K562 (cell line): ENCODE measurements at places on chromosomes 3 and 15. TPM values are rescaled to one million over a fixed set of nuclear protein-coding genes. Genes with fewer than 3 reads are reported as not detected.

DNA sequence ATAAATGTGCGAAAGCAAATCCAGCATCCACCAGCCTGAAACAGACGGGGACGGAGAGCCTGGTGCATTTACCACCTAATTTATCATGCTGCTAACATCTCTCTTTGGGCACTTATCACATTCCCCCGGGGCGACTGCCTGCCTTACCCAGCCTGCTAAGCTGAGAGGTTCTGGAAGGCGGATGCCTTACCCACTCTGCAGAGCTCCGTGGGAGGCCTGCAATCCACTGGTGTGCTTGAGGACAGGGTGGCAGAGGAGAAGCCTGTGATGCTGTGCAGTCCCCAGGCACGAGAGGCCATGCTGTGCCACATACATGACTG lies 25.5 kb downstream of the MGLL start:
- H3K27me3 ChIP-seq = no peaks in the 10 kb centered on the region; the same call in 1 of the 3 replicates
- no peaks in the 10 kb centered on the region for H3K36me3 ChIP-seq
- no peak overlapping the region for H3K27ac ChIP-seq
- H3K4me1 ChIP-seq = no peaks in the 10 kb centered on the region; the same call in 1 of the 2 replicates
- no peak overlapping the region for H3K4me3 ChIP-seq
- DNase-seq = no peak

GRCh38 chr15:40985541-40986330 lies 32.5 kb downstream of the CHAC1 start:
- H3K4me3 ChIP-seq = no peak overlapping the region
- no peak overlapping the region for H3K27ac ChIP-seq
- H3K27me3 ChIP-seq = no peaks in the 10 kb centered on the region
- DNase-seq = no peak
- H3K36me3 ChIP-seq = peaks cover 89% of the 10 kb centered on the region
- no peaks in the 10 kb centered on the region for H3K4me1 ChIP-seq

- no peaks in the 10 kb centered on the region for H3K36me3 ChIP-seq
- no peak for DNase-seq
- no peak overlapping the region for H3K4me3 ChIP-seq
- H3K4me1 ChIP-seq = no peaks in the 10 kb centered on the region
- H3K27ac ChIP-seq = no peak overlapping the region
- peaks cover 6% of the 10 kb centered on the region for H3K27me3 ChIP-seq
These were observed 21.8 kb downstream of the NUDT16 start for GRCh38 chr3:131403216-131403895.

The C3orf20 gene
- polyA plus RNA-seq = not detected in 2 replicates

GRCh38 chr15:78006567-78007205 lies 70.8 kb downstream of the TBC1D2B start:
- DNase-seq = no peak
- no peak overlapping the region for H3K27ac ChIP-seq
- H3K4me1 ChIP-seq = no peaks in the 10 kb centered on the region; the same call in 2 of the 3 replicates

GRCh38 chr3:114428044-114428595 lies 134.3 kb downstream of the TIGIT start:
- no peaks in the 10 kb centered on the region for H3K36me3 ChIP-seq
- DNase-seq = no peak
- H3K27me3 ChIP-seq = no peaks in the 10 kb centered on the region
- no peak overlapping the region for H3K4me3 ChIP-seq
- H3K27ac ChIP-seq = no peak overlapping the region

The CELF6 gene
- polyA plus RNA-seq = 0.11 TPM in 1 of 2 replicates, not detected in the other

DNA sequence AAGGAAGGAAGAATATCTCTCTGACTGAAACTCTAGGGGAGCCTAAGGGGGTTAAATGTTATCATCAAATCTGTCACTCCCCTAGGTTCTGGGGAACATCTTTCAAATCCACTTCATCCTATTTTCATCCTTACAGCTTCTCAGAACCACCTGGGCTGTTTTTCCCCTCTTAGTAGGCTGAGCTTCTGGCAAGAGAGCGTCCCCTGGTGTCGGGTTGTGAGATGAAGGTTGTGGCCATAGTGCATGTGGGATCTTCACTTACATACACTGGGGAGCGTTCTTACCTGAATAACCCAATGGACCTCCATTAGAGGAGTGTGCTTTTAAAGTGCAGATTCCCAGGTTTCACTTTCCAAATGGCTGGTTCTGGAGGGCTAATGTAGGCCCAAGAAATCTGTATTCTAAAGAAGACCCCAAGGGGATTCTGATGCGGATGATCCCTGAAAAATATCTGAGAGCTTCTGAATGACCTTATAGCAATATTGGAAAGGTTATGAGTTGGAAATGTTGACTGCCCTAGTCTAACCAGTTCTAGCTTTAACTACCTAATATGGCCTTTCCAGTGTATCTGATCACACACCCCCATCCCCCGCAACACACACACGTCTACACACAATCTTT lies 663.7 kb downstream of the AGBL1 start:
- H3K36me3 ChIP-seq = no peaks in the 10 kb centered on the region
- no peaks in the 10 kb centered on the region for H3K27me3 ChIP-seq
- peak; percentile 9 for DNase-seq
- H3K27ac ChIP-seq = no peak overlapping the region
- no peaks in the 10 kb centered on the region for H3K4me1 ChIP-seq

The KLHL18 gene
- polyA plus RNA-seq = 40.4 and 43.6 TPM in 2 replicates

DNA sequence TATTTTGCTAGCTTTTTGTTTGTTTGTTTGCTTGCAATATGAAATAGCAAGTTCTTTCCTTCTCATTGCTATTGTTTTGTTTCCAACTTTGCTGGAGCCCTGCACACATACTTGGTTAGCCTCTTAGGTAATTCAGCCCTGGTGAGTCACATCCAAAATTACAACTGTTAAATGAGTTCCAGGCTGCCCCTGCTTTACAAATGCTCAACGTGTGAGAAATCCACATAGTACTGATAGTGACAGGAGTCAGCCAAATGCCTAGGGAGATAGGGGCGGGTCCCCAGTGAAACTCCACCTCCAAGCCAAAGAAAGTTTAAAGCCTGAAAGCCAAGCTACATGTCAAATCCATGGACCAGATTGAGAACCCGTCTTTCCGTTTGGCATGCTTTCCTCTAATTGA lies 81.3 kb upstream of the RNF7 start:
- H3K4me1 ChIP-seq = peaks cover 16% of the 10 kb centered on the region
- H3K27ac ChIP-seq = no peak overlapping the region
- no peak for DNase-seq
- H3K27me3 ChIP-seq = peaks cover 13% of the 10 kb centered on the region

GRCh38 chr3:115790759-115791158 lies 167.4 kb downstream of the GAP43 start:
- no peaks in the 10 kb centered on the region for H3K36me3 ChIP-seq
- DNase-seq = peak; percentile 28
- H3K27me3 ChIP-seq = no peaks in the 10 kb centered on the region
- no peaks in the 10 kb centered on the region; the same call in 2 of the 3 replicates for H3K4me1 ChIP-seq
- H3K4me3 ChIP-seq = no peak overlapping the region

- H3K27ac ChIP-seq = no peak overlapping the region
- DNase-seq = no peak
- H3K27me3 ChIP-seq = no peaks in the 10 kb centered on the region
- H3K4me3 ChIP-seq = no peak overlapping the region
- peaks cover 57% of the 10 kb centered on the region; the same call in 2 of the 3 replicates for H3K36me3 ChIP-seq
- no peaks in the 10 kb centered on the region for H3K4me1 ChIP-seq
These were observed 677.1 kb upstream of the NR2F2 start for GRCh38 chr15:95653361-95653805.

DNA sequence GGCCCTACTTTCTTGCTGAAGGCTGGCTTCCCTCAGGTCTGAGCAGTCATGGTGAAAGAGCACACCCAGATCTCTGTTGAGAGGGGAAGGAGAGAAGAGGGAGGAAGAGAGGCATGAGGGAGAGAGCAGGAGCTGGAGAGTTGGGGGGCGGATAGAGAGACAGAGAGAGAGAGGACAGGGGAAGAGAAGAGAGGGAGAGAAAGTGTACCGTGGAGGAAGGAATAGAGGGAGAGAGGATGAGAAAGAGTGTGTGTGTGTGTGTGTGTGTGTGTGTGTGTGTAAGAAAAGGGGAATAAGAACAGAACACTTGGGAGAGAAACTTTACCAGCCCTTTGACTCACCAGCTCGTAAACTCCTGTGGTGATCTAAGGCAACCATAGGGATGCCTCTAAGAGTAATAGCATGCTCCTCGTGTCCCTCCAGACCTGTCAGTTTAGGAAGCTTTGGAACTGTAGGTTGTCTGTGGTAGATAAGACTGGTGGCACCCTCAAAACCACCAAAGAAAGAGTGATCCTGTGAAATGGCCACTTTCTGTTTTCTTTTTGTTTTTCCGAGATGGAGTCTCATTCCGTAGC lies 18.2 kb downstream of the ZNF592 start:
- H3K4me1 ChIP-seq = peaks cover 2% of the 10 kb centered on the region; the same call in 1 of the 3 replicates
- peaks cover 62% of the 10 kb centered on the region for H3K36me3 ChIP-seq
- DNase-seq = no peak
- H3K27me3 ChIP-seq = no peaks in the 10 kb centered on the region

The GOLGA8K gene
- polyA plus RNA-seq = 0.32 TPM in 1 of 2 replicates, not detected in the other

The KLHL40 gene
- polyA plus RNA-seq = not detected in 2 replicates

DNA sequence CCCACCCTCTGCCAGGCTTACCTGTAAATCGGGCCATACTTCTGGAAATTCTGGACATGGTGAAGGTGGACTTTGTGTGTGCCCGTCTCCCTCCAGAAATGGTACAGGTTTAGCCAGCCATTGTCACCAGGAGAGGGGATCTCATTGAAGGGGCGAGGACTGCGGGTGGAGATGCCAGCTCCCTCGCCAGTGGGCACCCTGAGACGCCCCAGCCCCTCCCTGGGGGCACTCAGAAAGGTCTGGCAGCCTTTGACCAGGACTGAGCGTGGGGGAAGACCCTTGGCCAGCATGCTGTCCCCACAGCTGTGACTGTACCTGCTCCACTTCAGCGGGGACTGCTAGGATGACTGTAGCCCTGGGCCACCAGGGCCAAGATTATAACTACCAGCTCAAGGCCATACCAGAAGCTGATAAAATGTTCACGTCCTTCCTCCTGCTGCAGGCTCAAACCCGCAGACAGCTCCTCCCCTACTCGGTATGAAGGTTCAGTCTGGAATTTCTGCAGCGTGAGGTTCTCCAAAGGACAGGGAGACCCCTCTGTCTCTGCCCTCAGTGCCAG lies at the start of gene CYP11A1:
Gene CYP11A1, minus strand, starts transcription at position 351 of the 559 bp plus-strand sequence. Its CDS starts 61 bp downstream, at position 290.
- H3K4me3 ChIP-seq = no peak within 1 kb of the TSS
- no peak within 1 kb of the TSS for H3K27ac ChIP-seq
- no peak for DNase-seq
- H3K27me3 ChIP-seq = peaks cover 18% of the 10 kb centered on the region; the same call in 1 of the 2 replicates

The RARRES1 gene
- not detected in 2 replicates for polyA plus RNA-seq

GRCh38 chr15:57057134-57057930 lies 138.9 kb downstream of the TCF12 start:
- no peaks in the 10 kb centered on the region for H3K27me3 ChIP-seq
- H3K4me3 ChIP-seq = no peak overlapping the region
- DNase-seq = no peak
- no peak overlapping the region for H3K27ac ChIP-seq

DNA sequence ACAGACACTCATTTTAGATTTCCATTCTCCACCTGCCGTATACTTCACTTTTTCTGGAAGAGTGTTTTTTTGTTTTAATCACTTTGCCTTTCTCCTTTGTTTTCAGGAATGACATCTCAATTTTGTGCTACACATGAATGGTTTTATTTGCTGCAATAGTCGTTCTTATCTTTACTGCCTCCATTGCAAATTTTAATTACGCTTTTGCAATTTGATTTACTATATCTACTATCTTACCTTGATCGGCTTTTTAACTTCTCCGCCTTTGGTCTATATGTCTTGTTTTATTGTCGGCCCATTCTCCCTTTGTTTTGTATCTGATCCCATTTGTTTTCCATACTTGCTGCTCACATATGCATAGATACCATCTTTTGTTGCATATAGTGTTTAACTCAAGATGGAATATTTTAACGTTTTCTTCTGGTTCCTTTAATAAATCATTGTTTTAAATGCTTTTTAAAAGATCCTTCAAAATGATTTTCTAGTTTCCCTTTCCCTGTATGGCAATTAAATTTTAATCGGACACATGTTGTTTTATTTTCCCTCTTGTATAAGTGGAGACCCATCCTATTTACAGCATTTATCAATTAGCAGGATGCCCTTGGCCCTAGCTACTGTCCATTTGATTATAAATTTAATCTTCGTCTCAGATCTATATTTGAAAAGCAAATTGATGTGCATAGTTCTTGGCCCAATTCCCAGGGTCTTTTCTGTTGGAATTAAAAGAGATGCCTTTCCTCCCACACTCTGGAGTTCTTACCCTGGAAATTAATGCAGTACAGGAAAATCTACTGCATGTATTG lies 97.2 kb upstream of the CNTN4 start:
- H3K4me1 ChIP-seq = no peaks in the 10 kb centered on the region
- H3K36me3 ChIP-seq = no peaks in the 10 kb centered on the region
- no peaks in the 10 kb centered on the region for H3K27me3 ChIP-seq
- no peak overlapping the region for H3K4me3 ChIP-seq
